ENCODE measurements at places on chromosomes 16 and 17.

DNA sequence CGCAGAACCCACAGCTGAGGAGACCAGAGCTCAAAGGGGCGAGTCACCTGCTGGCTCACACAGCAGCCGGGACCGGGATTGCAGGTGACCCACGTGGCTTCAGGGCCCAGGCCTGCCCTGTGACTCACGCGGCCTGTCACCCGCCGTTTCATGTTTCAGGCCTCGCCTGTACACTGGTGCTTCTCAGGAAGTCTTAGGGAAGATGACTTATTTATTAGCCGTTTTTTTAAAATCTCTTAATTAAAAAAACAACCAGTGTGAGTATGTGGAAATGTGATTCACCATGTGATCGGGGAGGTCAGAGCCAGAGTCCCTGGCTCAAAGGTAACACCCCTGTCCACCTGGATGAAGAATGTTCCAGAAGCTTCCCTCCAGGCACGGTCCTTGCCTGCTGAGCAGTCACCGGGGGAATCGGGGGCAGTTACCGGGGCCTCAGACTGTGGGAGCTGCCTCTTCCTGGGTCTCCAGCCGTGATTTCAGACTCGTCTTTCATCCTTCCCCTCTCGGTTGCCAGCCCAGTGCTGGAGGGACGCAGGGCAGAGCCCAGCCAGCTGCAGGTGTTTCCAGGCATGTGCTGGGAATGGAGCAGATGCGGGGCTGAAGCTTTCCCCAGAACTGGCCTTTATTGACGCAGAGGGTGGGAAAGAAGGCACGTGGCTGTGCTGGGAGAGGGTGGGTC is 49.3 kb downstream of the CMIP start:
- no peak for DNase-seq

- DNase-seq = no peak
Observed at GRCh38 chr17:31510308-31511194, 119.1 kb downstream of the RAB11FIP4 start.

- no peak for DNase-seq
Observed at GRCh38 chr16:57413301-57413730, 8.7 kb downstream of the CCL17 start.

DNA sequence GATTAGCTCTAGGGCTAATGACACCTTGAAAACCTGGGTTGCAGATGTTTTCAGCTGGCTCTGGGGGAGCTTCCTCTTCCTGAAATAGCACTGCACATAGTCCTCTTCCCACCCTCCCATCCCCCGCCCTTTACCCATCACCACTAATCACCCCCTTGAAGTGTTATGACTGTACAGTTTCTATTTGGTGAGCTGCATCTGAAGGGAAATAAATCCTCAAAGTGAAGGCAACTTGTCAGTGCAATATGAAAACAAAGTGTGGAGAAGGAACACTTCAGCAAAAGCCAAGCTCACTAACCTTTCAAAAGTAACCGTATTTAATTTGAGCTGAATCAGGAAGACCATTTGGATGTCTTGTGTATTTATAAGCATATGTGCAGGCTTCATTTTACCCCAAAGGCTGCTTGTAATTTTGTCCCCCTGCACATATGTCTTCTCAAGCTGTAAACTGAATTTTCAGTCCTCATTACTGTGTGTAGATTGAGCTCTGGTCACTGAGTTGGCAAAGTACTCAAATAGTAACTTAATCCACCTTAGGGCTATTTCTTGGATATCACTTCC is 44.1 kb upstream of the CA10 start:
- DNase-seq = no peak

DNA sequence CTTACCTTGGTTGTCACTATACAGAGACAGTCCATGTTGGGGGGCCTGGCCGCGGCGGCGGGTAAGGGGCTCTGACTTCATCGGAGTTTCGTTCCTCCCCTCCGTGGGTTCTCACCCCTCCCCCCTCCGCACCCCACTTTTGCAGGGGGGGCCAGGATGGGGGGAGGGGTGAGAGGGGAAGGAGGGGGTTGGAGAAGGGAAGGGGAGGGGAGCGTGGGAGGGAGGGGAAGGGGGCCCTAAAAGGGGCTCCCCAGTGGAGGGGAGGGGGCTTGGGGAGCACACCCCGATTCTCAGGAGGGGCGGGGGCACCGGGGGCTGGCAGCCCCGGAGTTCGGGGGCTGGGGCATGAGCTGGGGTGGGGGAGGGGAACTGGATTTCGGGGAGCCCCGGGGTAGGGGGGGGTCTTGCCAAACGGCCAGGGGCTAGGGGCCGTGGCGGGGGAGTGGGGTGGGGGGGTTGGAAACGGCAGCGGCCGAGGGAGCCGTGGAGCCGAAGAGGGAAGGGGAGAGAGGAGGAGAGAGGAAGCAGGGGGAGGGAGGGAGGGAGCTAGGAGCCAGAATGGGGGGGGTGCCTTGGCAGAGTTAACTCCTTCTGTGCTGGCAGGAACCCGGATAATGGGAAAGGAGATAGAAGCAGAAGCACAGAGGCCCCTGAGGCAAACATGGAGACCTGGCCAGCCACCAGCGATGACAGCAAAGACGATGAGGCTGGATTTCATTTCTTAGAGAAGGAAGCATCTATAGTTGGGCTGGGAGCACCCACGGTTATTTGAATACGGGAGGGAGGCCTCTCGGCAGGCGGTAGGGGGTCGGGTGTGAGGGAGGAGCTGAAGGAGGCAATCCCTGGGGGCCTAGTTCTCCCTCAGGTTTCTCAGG is 2.3 kb downstream of the DLG4 start:
- no peak for DNase-seq

DNA sequence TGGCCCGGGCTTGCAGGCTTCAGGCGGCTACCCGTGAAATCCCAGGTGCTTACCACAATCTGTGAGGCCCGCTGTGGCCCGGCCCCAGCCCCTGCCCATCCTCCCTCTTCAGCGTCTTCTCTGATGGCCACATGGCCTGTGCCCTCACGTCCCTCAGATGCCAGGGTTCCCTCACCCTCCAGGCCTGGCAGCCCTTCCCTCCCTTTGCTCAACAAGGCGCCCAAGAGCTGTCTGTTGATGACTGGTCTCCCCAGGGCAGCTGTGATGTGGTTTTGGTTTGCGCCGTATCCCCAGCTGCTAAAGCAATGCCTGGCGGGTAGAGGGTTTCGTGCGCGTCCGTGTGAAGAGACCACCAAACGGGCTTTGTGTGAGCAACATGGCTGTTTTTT is 35.1 kb downstream of the PMM2 start:
- no peak for DNase-seq

DNA sequence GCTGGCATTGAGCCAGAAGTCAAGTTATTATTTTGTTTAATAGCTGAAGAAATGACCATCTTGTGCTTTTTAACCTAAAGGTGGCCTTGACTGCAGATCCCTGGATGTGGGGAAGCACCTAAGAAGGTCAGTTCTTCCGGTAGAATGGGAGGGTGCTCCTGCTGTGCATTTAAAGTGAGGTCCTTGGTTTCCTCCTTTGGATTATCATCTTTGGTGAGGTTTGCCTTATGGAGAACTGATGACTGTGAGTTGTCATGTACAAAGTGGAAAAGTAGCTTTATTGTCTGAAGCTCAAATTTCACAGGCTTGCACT is 66.5 kb downstream of the PCTP start:
- no peak for DNase-seq

GRCh38 chr17:11486868-11487310 is 111.4 kb upstream of the DNAH9 start:
- no peak for DNase-seq

DNA sequence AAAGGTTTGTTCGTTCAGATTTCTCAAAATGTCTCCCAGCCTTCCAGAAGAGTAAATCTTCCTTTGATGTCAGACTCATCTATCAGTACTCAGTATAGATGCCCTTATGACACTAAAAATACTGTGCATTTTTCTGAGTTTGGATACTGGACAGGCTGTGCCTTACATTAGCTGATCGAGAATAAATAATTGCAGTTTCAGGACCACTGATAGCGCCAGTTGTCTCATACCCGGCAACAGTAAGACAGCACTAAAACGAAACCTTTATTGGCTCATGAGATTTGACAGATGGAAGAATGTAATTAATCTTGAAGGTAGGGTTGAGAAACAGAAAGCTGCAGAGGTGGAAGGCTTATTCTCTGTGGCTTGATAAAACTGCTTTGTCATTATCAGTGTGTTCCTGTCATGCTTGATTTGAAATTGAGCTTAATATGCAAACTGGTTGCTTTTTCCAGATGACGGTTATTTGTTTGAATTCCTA is 1.2 kb downstream of the ATP6V0A1 start:
- DNase-seq = no peak

DNA sequence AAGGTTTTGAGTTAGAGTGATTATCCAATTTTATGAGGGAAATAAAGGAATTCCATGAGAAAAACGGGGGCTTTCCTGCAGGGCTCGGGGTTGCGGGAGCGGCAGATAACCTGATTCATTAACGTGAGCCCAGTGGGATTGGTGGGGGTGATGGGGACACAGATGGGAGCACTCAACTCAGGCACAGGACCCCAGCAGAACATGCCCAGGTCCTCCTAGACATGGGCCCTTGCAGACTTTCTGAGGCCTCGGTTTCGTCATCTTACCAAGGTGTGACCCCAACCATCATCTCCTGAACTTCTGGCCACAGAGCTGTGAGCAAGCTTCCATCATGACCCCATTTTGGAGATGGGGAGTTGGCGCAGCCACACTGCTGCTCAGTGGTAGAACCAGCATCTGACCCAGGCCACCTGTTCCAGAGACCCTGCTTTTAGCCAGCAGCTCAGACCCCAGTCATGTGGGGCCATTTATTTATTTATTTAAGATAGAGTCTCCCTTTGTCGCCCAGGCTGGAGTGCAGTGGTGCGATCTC is 22.3 kb downstream of the CARHSP1 start:
- DNase-seq = peak; percentile 81

DNA sequence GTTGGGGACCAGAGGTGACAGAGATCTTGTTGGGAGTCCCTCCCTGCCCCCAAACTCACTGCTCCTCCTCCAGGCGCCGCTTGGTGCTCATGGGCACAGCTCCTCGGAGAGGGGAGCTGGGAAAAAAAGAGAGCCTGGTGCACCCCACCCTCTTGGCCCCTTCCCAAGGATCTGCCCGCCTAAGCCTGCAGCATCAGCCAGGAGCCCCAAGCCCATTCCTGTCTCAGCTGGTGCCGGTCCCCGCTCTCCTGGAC is 400 bp downstream of the HCFC1R1 start:
- DNase-seq = no peak

DNA sequence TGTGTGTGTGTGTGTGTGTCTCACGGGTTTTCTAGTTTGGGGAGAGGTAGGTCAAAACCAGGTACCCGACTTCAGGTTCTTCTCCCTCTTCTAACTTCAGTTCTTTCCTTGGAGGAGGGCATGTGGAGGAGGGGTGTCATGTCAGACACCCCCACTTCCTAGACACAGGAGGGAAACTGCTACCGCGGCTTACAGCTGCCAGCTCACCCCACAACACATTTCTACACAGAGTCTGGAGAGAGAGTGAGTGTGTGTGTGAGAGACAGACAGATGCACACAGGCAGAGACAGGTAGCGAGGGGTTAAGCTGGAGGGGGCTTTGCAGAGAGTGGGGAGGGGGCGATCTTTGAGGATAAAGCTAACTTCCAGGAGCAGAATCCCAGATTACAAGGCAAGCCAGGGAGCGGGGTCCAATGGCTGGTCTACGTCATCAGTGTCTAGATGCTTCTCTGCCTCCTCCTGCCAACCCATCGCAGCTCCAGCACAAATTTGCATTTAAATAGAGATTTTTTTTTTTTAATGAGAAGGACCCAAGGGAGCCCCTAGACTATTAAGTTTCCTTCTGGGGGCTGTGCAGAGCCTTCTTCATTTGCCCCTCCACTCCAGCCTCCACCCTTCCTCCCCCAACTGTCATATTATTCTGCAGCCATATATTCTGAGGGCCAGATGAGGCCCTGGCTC is 48.9 kb downstream of the MRM1 start:
- no peak for DNase-seq

DNA sequence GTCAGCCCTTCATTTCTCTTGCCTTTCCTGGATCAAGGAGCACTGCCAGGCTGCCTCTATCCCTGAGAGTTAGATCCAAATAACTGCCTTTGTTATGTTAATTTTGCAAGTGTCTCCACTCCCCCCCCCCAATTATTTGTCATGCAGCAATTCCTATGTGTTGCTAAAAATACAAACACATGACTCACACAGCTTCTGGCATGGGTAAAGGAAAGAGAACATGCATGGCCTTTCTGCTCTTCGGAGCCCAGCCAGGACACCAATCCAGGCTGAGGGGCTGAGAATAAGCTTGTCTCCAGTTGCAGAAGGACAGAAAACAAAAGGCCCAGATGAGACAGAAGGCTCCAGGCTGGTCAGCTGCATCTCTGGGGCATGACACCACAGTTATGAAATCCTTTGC is 148.0 kb upstream of the TNRC6C start:
- DNase-seq = no peak

GRCh38 chr17:50393700-50394099 is 3.6 kb downstream of the LRRC59 start:
- DNase-seq = no peak

- DNase-seq = no peak
Observed at GRCh38 chr17:7777017-7777416, 57.0 kb upstream of the KDM6B start.

DNA sequence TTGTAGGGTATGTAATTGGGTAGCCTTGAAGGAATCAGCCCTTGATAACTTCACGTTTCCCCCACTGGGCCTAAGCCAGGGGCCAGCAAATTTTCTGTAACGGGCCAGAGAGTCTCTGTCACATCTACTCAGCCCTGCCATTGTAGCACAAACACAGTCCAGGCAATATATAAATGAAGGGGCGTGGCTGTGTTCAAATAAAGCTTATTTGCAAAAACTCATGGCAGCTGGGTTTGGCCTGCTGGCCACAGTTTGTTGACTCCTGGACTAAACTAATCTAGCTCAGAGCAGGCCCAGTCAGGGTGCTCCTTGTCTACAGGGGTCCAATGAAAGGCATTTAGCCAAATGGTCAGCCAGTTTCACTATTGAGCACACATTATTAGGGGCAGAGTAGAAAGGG is 141.6 kb downstream of the CCDC182 start:
- DNase-seq = no peak

- no peak for DNase-seq
Observed at GRCh38 chr16:59210955-59211541, 476.9 kb upstream of the GOT2 start.

- peak; percentile 64 for DNase-seq
Observed at GRCh38 chr16:27245276-27246172, 23.0 kb downstream of the NSMCE1 start.

- DNase-seq = no peak
Observed at GRCh38 chr16:154217-155030, 2.0 kb downstream of the HBZ start.

- no peak for DNase-seq
Observed at GRCh38 chr17:58470356-58470755, 17.9 kb downstream of the HSF5 start.
